ENCODE measurements at places on chromosomes 4 and X. TPM values are rescaled to one million over a fixed set of nuclear protein-coding genes. Genes with fewer than 3 reads are reported as not detected.

POLA1 gene
- total RNA-seq = 38.7 TPM

CT47B1 gene
- total RNA-seq = not detected

RTL3 gene
- not detected for total RNA-seq

BRS3 gene
- total RNA-seq = not detected

ENAM gene
- not detected for total RNA-seq

TBX22 gene
- total RNA-seq = not detected

ASB5 gene
- not detected for total RNA-seq

TREX2 gene
- total RNA-seq = 1.0 TPM

- no peak for DNase-seq
Observed at GRCh38 chrX:154449618-154450017, 5.7 kb downstream of the FAM50A start.

DNA sequence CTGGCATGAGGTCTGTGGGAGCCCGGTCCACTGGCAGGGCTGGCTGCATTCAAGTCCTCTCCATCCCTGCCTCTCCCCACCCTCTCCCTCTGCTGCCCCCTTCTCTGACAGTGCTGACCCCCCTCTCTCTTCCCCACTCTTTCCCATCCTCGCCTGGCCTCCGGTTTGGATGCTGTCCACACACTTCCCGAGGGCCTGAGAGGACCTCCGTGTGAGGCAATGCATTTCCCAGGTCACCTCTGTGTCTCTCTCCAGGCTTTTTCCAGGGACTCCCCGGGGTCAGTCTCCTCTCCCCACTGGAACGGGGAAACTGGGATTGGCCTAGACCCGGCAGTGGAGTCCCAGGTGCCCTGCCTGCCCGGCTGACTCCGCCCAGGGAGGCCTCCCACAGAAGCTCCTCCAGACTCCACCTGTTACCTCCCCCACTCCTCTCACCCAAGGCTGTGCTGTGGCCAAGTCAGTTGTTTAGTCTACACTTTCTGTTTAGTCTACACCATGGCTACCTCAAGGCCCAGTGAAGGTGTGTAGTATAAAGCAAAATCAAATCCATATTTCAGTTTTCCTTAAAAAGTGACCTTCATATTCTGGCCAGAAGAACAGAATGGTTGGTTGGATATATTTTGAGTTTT is 146.8 kb downstream of the PTTG2 start:
- no peak for DNase-seq

DNA sequence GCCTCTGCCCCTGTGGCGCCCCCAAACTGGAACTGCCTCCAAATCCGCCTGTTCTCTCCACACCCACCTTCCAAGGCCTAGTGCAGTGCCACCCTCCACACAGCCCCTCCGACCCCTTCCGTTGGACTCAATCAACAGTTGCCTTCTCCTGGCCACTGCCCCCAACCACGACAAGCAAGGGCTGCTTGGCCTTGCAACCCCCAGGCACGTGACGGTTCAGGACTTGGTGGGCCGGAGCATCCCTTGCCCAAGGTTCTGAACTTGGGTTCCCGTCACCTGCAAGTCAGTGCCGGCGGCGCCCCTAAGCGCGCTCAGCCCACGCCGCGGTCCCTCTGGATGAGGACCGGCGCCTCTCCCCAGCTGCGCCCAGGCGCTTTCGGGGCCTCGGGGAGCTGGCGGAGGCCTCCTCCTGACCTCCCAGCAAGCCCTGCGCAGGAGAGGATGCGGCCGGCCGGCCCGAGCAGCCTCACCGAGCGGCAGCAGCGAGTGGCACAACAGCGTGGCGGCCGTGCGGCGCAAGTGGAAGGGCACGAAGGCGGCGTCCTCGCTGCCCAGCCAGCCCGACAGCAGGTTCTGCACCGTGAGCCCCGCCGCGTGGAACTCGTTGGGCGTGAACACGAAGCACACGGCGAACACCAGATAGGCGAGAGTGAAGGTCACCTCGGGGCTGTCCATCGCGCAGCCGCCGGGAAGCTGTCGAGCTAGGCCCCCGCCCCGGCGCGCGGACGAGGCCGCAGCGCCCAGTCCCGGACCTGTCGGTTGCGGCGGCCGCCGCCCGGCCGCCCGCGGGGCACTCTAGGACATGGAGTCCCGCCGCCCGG is 750 bp downstream of the TMEM129 start:
- DNase-seq = peak; percentile 66

DNA sequence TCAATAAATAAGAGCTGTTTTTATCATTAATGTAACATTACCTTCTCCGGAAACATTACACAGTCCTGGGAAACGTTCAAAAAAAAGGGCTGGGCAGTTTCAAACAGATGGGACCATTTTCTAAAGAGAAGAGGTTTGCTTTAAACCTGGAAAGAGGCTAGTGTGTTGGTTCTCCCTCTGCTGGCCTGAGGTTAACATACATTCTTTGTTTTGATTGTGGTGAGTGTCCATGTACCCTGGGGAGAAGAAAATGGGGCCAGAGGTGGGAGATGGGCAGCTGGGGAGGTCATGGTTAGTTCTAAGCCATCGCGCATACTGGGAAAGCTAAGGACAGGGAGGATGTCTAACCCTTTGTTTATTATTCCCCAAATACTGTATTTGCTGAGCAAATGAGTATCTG is 194.7 kb downstream of the CPEB2 start:
- DNase-seq = no peak

- DNase-seq = no peak
Observed at GRCh38 chr4:38752372-38752940, 30.3 kb downstream of the TLR10 start.

DNA sequence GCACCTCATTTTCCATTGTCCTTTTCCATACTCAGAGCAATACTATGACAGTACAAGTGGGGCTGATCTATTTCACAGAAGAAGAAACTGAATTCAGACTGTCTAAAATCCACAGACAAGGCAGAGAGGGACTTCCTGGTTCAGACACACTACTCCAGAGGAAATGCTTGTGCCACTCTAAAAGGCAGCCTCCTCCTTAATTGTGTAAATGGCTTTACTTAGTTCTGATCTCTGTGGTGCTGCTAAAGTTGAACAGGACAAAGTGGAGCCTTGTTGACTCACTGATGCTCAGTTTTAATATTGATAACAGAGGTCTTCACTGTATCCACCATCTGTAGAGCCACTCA is 122.4 kb downstream of the KIT start:
- DNase-seq = no peak

- no peak for DNase-seq
Observed at GRCh38 chr4:29128810-29129209, 1591.4 kb upstream of the PCDH7 start.

DNA sequence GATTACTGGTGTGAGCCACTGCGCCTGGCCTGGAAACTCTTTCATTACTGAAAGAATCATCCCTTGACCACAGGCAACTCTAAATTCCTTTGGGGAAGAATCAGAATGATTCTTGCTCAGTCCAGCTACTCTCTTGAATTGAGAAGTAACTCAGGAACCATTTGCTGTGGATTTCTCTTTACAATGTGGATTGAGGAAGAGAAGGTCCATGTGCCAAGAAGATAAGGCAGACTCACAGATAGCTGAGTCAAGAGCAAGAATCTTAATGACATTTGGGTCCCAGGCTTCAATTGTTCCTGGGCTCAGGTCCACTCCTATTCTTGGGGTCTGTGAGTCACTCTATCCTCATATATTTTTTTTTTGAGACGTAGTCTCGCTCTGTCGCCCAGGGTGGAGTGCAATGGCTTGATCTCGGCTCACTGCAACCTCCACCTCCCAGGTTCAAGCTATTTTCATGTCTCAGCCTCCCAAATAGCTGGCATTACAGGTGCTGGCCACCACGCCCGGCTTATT is 6.2 kb upstream of the MGARP start:
- DNase-seq = no peak

- DNase-seq = no peak
Observed at GRCh38 chr4:143076723-143077122, 108.0 kb upstream of the USP38 start.

DNA sequence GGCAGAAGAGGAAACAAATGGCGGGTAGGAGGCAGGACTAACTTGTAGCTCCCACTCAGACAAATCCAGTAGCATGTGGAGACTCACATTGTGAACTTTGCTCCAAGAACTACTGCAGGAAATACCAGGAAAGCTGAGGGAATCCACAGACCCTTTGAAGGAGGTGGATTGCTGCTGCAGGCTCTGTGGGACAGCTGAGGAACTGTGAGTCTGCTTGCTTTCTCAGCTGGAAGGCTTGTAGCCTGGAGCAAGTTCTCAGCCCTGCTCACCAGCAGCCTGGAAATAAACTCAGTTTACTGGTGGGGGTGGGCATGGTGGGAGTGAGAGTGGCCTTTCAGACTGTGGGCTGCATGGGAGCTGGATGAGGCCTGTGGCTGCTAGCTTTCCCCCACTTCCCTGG is 16.0 kb downstream of the RTL3 start:
- no peak for DNase-seq

DNA sequence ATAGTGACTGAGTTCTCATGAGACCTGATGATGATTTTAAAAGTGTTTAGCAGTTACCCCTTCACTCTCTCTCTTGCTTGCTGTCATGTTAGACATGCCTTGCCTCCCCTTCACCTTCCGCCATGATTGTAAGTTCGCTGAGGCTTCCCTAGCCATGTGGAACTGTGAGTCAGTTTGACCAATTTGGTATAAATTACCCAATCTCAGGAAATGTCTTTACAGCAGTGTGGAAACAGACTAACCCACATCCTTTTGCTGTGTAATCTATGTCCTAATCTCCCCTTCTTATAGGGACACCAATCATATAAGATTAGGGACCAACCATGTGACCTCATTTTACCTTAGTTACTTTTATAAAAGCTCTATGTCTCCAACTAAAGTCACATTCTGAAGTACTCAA is 677.8 kb downstream of the ADGRL3 start:
- no peak for DNase-seq

GRCh38 chr4:78949735-78950134 is 10.5 kb upstream of the PAQR3 start:
- DNase-seq = no peak

GRCh38 chr4:8383016-8383415 is 57.5 kb downstream of the ACOX3 start:
- no peak for DNase-seq

DNA sequence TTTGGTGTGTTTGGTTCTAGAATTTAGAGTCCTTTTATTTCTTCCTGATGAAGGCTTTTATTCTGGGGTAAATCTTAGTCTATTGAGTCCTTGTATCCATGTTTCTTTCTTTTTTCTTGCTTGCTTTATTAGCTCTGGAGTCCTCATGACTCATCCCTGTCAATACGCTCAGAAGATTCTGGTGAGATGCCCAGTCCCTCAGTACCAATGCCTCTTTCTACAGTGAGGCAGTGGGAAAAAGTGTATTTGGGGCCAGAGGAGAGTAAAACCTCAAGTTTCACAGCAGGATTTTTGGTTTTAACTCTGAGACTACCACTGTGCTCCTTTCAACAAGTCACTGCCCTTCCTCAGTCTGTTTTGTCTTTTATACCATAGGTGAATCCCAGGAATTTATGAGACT is 368.0 kb downstream of the GBA3 start:
- DNase-seq = no peak

DNA sequence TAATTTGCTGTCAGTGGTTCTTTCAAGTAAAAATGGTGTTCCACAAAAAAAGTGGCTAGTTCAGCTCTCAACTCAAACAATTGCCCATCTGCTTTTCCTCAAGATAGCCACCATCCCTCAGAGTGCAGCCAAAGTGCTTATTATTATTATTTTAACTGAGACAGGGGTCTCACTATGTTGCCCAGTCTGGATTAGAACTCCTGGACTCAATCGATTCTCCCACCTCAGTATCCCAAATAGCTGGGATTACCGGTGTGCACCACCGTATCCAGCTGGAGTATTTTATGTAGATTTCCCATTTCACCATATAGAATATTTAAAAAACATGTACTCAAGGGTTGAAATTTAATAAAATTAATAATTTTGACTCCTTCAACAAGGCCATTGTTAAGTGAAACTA is 62.1 kb upstream of the USP9X start:
- no peak for DNase-seq

- DNase-seq = no peak
Observed at GRCh38 chr4:39134683-39135306, 47.5 kb upstream of the WDR19 start.

DNA sequence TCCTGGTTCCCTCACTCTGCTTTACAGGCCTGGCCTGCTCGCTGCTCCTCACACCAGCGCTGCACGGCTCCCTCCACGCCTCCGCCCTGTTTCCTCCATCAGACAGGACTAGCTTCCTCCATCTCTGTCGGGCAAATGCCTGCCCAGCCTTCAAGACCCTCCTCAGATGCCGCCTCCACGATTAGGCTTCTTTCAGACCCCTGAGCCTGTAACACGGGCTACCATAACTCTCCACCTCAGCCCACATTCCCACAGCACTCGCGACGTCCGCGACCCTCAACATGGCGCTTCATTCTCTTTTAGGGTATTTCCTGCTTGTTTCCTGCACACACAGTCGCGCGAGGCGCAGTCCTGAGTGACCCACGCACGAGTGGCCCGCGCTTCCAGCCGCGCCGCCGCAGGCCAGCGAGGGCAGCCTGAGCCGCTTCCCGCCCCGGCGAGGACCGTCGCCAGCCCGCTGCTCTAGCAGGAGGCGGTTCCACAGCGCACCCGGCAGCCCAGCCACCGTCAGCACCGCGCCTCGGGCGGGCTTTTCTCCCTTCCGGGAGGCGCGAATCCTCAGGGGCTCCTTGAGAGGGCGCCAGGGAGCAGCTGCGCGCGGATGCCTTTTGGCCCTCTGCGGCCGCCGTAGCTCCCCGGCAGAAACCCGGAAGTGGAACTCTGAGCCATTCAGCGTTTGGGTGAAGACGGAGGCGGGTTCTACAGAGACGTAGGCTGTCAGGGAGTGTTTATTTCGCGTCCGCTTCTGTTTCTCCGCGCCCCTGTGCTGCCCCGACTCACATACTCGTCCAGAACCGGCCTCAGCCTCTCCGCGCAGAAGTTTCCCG is at the start of gene FRG1:
TSS of gene FRG1 (plus strand) at position 695 of the 827 bp plus-strand sequence. CDS start 138 bp downstream, outside the sequence.
- peak; percentile 95 for DNase-seq

- no peak for DNase-seq
Observed at GRCh38 chr4:165814256-165815020, 58.6 kb upstream of the TLL1 start.

GRCh38 chrX:10015723-10016518 is 48.8 kb downstream of the CLDN34 start:
- DNase-seq = no peak

DNA sequence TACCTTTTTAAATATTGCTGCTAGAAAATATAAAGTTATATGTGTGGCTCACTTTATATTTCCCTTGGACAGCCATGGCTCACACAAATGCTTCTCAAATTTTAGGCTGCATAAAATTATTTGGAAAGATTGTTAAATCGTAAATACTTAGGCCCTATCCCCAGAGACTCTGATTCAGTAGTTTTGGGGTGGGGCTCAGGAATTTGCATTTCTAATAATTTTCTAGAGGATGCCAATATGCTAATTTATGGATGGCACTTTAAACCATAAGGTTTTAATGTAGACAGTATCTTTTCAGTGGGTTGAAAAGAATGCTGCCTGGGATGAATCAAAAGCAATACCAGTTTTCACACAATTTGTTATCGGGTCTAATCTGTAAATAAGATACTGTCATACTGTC is 49.7 kb downstream of the RAP1GDS1 start:
- no peak for DNase-seq
